Breast epithelium (tissue), 4 donors: ENCODE measurements at places on chromosomes 2 and 18. TPM values are rescaled to one million over a fixed set of nuclear protein-coding genes. Genes with fewer than 3 reads are reported as not detected.
A peak's percentile ranks its signal among the peaks of the same experiment; 100 is the strongest.

Gene ATP5F1A
- total RNA-seq = 391 TPM

Gene IDH1
- total RNA-seq = 80.3 TPM

DNA sequence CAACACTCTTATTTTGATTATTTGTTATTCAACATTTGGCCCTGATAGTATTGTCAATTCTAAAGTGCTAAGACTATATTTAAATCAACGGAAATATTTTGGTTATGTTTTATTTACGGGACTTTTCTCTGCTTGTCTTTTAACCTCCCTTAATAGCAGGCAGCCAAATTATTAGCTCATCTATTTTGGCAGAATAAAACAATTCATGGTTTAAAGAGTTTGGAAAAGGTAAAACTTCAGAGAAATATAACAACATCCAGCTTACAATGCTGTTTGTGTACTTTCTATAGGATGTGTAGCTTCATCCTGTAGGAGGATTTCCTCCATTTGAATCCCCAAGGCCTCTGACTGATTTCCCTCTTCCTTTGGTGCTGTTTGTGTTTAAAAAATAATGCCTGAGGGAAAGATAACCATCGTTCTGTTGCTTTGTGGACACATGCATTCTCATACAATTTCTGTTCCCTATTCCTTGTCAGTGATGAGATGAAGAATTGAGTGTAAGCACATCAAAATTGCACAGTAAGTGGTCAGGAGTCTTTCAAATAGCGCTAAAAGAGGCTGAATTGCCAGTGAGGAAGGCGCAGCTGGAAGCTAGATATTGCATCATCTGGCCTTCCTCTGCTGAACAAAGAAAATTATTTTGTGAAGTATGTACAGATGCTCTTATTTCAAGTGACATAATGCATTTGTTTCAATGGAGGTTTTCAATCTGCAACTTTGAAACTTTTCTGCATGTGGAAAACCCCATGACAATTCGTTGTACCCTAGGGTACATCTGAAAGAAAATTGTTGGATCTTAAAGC lies 80.3 kb downstream of the CD28 start:
- no peak for DNase-seq

DNA sequence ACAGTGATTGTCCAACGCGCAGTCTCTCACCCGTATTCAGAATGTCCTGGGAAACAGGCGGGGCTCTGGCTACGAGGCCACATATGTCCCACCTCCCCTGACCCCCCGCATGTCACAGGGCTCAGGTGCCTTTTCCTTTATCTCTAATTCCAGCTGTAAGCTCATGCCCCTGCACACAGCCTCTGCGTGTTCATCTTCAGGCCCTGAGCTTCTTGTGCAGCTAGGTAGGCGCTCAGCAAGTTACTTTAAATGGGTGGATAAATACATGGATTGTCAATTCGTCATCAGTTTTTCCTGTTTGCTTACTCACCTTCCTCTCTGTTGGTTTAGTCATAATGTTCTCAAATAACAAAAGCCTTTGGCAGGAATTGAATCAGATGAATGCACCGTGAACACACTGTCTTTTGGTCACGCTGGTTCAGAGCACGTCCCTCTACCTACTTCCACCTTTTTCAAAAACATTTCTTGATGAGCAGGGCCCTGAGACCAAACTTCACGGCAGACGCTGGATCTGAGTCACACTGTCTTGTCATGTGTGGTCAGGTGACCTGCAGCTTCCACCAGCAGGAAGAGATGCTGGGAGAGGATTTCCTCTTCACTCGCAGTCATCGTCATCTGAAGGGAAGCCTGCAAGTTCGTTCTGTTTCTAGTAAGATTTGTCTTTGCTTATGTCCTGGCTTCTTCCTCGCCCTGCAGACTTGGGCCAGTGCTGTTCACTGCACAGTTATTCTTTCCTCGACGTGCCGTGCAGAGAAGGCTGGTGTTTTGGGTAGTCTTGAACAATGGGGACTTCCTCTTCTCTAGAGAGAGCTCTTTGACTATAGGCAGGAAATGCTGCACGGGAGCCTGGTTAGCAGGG lies 138.1 kb downstream of the PTGR3 start:
- peak; percentile 30 for DNase-seq

- no peak for DNase-seq
These were observed 988 bp upstream of the KCNE4 start for GRCh38 chr2:223050900-223051504.

GRCh38 chr2:23376972-23377371 lies 8.0 kb upstream of the KLHL29 start:
- DNase-seq = no peak

GRCh38 chr2:211045025-211045424 lies 488.6 kb downstream of the CPS1 start:
- DNase-seq = no peak

- no peak for DNase-seq
These were observed 478.5 kb upstream of the ID2 start for GRCh38 chr2:8203364-8203763.

Gene LANCL1
- 30.5 TPM for total RNA-seq

GRCh38 chr18:76953583-76954233 lies 131.4 kb downstream of the ZNF236 start:
- peak; percentile 87 for DNase-seq

GRCh38 chr2:234974501-234975385 lies 22.9 kb downstream of the SH3BP4 start:
- no peak for DNase-seq

- DNase-seq = no peak
These were observed 14.0 kb downstream of the ATP8B1 start for GRCh38 chr18:57789090-57789489.

GRCh38 chr2:95799892-95800291 lies 191.7 kb downstream of the ANKRD36C start:
- no peak for DNase-seq

GRCh38 chr2:134401789-134402188 lies 147.9 kb downstream of the MGAT5 start:
- DNase-seq = no peak

DNA sequence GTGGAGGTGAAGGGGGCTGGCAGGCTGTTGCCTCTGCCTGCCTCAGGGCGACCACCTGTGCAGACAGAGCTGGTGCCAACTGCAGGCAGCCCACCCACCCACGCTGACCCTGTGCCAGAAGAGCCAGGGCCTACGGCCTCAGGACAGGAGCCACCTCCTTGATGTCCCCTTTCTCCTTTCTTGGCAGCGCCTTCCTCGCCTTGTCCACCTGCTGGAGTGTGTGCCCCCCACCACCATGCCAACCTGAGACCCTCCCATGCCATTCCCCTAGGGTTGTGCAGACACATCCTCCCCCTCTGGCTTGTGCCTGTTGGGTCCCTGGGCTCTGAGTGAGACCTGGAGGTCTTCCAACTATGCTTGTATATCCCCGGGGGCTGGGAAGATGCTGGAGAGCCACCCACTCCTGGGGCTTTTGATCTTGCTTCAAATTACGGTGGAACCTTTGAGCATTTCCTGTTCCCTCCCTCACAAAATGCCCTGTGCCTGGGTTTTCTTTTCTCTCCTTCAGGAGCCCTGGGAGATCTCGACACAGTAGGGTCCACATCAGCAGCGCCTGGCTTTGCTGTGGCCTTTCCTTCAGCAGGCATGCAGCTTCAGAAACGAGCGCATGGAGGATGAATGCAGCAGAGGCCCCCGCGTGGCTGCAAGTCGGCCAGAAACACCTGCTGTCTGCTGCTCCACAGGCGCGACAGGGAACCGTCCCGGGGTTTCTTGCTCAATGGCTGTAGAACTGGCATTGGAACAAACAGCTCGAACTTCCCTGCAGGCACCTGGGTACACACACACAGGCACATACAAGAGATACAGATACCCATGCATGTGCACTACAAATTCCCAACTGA lies 65.9 kb upstream of the SH3RF3 start:
- no peak for DNase-seq

Gene IL18RAP
- 2.9 TPM for total RNA-seq

DNA sequence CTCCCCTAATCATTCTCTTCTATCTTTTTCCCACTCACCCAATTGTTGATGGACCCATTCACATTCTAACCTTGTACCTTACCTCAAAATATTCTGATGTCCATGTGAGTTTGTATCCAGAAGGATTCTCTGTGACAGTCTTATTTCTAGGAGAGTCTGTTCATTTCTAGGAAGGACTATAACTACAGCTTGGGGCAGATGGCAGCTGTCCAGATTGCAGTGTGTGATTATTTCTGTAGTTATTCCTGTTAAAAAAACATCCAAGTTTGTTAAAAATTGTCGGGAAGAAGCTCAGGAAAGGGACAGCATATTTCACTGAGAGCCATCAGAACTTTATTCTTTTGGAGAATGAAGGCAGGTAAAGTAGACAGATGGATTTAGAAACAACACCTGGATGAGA lies 142.6 kb downstream of the RAPGEF4 start:
- no peak for DNase-seq

Gene TOGARAM2
- total RNA-seq = 0.15 TPM

- no peak for DNase-seq
These were observed 46.6 kb upstream of the AMMECR1L start for GRCh38 chr2:127932199-127932876.

Gene LYG2
- not detected for total RNA-seq

DNA sequence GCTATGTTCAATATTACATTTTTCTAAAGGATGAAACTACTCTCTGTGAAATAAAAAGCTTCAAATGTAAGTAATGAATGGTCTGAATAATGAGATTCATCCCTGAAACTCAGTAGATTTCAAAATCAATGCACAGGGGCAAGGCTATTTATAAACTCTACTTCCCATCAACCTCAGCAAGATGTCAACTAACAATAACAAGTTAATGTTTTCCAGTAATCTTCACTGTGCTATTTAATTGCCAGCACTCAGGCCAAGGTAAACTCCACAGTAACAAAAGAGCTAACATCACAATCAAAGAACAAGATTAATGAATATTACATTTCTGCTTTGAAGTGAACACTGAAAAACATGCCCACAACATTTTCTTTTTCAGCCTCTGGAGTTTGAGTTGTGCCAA lies 144.3 kb upstream of the ZFP36L2 start:
- DNase-seq = no peak

Gene CRYBA2
- not detected for total RNA-seq

DNA sequence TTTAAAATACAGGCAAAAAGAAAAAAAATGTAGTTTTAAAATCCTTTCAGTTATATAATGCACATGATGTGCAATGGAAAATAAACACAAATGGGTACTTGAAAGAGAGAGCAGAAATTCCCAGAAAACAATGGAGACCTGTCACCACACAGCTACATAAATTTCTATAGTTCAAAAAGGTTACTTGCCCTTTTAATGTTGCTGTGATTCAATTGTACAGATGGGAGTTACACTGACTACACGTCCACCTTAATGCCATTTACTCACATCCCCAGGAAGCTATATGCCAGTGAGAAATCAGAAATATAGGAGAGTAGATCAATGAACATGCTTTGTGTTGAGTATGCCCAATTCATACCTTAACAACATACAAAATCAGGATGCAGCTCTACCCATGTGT lies 269.6 kb downstream of the ERBB4 start:
- DNase-seq = no peak

- DNase-seq = no peak
These were observed 31.1 kb downstream of the TMEM178A start for GRCh38 chr2:39696838-39697237.
